ENCODE measurements at places on chromosomes 6 and 20.

DNA sequence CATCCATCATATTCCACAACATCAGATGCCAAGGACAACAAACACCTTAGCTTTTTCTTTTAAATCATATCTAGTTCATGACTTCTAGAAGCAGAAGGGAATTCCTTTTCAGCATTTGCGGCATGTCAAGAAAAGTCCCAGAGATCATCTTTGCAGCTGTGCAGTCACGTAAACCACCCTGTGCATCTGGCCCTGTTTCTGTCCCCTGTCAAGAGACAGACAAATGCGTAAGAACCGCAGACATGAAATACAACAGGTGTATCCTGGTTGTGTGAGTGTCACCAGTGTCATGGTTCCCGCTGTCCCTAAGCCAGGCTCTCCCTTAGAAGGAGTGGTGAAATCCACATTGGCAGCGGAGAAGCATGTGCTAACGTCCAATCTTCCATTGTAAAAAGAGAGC lies 28.1 kb downstream of the LY86 start:
- DNase-seq: no peak

DNA sequence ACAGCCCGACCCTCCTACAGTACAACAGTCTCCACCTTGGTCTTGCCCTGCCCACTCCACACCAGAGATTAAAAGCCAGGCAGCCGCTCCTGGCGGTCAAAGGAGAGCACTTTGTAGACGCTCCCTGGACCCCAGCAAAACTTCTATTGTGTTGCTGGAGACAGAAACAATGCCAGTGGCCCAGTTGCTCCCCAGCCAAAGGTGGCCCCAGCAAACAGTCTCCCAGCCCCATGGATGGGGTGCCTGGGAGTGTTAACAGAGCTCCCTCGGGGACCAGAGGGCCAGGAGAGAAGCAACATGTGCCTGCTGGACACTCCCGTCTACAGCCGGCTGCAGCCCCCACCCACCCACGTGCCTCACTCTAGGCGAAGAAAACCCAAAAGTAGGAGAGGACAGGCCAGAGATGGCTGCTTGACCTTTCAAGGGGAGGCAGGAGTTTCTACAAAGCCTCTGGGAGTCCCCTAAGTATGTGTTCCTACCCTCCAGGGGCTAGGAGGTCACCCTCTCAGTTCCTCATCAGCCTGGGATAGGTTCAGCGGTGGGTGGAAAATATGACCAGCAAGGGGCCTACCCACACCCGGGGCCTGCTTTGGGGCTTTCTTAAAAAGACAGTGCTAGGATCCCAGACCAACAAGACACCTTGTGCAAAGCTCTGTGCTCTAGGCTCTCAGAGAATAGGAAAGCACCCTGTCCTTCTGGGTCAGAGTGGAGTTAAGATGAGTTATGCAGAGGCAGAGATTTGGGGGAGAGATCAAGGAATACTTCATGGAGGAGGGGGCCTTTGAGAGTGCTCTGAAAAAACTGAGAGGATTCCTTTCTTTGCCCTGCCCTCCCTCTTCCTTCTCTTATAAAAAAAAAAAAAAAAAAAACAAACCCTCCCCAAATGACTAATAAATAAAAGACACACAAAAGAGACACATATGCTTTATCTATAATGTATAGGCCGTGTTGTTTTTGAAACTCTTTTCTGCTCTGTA lies 19.0 kb upstream of the PREX1 start:
- no peak for DNase-seq

DNA sequence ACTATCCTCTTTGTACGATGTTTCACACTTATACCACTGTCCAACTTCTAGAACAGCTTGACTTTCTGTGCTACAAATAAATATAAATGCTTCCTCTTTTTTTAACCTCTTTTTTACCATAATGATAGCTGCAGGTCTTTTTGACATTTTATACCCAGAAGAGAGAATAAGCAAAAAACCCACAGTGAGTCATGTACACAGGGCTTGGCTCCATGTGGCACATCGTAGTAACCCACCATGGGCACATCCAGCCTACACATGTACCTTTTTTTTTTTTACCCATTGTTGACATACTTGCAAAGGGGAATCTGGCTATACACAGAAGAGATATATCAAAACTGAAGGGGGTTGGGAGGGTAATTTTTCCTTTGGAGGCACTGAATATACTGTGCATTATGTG lies 59.5 kb upstream of the RSPO3 start:
- DNase-seq: no peak

DNA sequence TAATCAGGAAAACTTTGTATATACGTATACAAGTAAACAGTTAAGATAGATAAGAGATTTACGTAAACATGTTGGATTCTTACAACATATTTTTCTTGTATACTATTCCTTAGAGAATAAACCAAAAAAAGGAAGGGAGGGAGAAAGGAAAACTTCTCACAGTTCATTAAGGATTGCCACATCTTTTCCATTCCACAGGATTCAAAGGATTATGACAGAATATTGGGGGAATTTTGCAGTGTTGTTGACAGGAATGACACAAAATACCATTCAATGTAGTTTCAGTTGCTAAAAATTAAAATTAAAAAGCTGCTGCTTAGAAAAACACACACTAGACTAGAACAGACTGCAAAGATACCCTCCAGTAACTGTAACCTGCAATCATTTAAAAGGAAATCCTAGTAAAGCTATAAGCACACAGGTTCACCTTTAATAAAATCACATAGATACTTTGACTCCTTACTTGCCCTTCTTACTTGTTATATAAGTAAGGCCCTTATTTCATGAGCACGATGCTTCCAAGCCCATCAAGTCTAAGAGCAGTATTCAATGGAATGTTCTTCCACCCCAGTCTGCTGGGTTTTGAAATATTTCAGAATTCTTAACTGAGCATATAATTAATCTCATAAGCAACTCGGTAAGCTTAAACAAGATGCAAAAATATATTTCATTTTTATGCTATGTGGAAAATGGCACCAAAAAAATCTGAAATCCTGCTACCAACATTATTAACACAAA lies 107.8 kb downstream of the SMLR1 start:
- no peak for DNase-seq

GRCh38 chr20:48944663-48945297 lies 23.3 kb downstream of the ARFGEF2 start:
- no peak for DNase-seq

GRCh38 chr20:32805721-32806120 lies 14.0 kb upstream of the MAPRE1 start:
- no peak for DNase-seq

GRCh38 chr6:33166811-33167210 lies 25.5 kb downstream of the COL11A2 start:
- no peak for DNase-seq

GRCh38 chr6:6560909-6561308 lies 27.6 kb upstream of the LY86 start:
- DNase-seq: no peak

- no peak for DNase-seq
Measured at GRCh38 chr6:40387127-40387870, 199.9 kb downstream of the LRFN2 start.

GRCh38 chr6:89581689-89582088 lies 56.9 kb downstream of the LYRM2 start:
- DNase-seq: no peak

GRCh38 chr20:9036593-9036992 lies 32.3 kb upstream of the PLCB4 start:
- no peak for DNase-seq

GRCh38 chr6:25217302-25217701 lies 61.9 kb upstream of the CARMIL1 start:
- no peak for DNase-seq

DNA sequence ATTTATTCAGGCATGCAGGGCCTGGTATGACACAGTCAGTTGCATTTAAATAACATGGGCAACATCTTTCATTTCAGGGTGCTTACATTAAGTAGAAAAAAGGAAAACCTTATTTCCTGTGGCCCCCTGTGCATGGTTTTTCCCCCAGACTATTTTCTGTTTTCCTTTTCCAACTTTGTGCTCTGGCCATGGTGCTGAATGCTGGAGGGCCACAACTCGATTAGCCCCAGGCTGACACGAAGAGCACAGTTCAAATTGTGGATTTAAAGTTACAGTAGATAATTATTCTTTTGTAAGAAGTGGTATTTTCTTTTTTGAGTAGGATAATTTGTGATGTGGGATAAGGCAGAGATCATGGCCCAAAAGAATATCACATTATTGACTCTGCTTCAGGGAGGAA lies 332.0 kb downstream of the HAO1 start:
- no peak for DNase-seq

GRCh38 chr6:130229645-130230044 lies 6.9 kb upstream of the SAMD3 start:
- no peak for DNase-seq

DNA sequence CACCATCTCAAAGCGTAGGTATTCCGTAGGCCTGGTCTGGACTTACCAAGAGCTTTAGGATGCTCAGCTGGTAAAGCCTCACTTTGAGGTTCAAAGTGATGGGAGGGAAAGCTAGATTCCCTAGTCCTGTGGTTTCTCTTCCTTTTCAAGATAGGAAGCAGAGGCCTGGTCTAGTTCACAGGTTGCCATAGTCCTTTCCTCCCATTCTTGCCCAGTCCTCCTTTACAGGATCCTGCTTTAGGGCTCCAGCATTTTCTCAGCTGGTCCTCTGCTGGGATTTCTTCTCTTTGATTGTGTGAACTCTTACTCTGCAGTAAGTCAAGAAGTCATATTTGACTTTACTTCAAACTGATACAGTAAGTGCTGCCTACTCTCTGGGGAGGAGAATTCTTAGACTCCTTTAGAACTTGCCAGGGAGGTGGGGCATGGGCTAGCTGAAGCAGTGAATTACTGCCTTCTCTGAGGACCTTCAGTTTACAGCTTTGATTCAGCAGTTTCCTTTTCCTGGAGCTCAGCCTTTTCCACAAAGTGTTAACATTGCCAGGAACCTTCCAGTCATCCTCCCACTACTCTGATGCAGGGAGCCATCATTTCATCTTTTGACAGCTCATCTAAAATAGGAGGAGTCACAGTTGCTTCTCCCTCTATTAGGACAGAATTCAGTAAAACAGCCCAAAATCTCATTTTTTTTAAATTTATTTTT lies 42.8 kb upstream of the PLCG1 start:
- DNase-seq: no peak

- DNase-seq: no peak
Measured at GRCh38 chr6:3379482-3380060, 77.3 kb downstream of the SLC22A23 start.

GRCh38 chr6:13260101-13260598 lies 68.2 kb downstream of the TBC1D7 start:
- DNase-seq: no peak

GRCh38 chr20:20368418-20369249 lies 730 bp downstream of the INSM1 start:
- peak; percentile 28 for DNase-seq

DNA sequence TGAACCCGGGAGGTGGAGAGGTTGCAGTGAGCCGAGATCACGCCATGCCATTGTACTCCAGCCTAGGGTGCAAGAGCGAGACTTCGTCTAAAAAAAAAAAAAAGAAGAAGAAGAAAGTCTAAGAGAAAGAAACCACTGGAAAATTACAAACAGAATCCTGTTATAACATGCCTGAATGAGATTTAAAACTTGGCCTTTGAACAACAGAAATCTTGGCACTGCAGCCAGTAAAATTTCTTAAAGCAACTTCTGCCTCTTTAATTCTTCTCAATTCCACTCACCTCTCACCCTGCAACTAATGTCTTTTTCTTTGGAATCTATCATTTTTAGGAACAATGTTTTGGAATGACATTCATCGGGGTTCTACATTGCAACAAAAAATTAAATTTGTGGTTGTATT lies 26.3 kb downstream of the PM20D2 start:
- no peak for DNase-seq

DNA sequence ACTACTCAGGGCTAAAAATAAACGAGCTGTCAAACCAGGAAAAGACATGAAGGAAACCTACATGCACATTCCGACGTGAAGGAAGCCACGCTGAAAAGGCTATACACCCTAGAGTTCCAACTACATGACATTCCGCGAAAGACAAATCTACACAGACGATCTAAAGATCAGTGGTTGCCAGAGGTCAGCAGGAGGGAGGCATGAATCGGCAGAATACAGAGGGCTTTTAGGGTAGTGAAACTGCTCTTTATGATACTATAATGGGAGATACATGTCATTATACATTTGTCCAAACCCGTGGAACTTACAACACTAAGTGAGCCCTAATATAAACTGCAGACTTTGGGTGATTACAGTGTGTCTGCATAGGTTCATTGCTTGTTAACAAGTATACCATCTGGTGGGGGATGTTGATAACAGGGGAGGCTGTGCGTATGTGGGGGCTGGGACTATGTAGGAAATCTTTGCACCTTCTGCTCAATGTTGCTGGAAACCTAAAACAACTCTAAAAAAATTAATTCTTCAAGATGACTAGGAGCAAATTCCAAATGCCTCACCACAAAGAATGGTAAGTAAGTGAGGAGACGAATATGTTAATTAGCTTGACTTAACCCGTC lies 132.2 kb upstream of the CDH4 start:
- DNase-seq: no peak
